ENCODE measurements at places on chromosomes 16 and 17.

- DNase-seq, result no peak
Observed at GRCh38 chr16:60180609-60181008, 1446.5 kb upstream of the GOT2 start.

DNA sequence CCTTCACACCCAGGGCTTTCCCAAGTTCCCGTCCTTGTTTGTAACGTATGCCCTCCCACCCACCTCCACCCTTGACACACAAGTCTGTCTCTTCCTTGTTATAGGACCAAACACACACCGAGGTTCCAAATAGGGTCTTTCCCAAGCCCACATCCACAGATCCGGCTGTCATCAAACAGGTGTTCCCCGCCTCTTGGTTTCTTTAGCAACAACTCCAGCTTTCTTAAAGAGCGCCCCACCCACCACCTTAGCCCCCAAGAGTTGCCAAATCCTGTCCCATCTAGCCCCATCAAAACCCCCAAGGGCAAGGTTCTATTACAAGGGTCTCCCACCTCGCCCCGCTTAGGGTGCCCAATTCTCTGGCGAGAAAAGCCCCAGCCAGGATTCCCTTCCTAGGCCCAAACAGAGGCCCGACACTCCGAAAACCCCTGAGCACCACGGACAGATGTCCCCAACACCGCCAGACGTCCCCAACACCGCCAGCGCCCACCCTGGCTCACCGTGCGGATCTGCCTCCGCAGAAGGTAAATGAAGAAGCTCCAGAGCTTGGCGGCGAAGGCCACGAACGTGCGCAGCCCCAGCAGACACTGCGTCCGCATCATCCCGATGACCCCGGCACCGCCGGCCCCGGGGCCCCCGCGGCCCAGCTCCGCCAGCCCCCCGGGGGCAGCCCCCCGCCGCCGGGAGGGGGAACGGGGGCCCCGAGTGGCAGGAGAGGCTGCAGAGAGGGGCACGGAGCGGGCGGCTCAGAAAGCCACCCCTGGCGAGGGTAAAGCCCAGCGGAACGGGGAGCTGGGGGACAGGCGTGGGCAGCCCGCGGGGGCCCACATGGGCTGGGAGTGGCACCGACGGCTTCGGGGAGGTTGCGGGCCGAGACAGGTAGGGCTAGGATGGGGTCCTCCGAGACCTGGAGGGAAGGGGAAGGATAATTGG is 573 bp downstream of the CTDNEP1 start:
- DNase-seq, result no peak

GRCh38 chr16:4591706-4592470 is 22.8 kb downstream of the UBALD1 start:
- DNase-seq, result no peak

DNA sequence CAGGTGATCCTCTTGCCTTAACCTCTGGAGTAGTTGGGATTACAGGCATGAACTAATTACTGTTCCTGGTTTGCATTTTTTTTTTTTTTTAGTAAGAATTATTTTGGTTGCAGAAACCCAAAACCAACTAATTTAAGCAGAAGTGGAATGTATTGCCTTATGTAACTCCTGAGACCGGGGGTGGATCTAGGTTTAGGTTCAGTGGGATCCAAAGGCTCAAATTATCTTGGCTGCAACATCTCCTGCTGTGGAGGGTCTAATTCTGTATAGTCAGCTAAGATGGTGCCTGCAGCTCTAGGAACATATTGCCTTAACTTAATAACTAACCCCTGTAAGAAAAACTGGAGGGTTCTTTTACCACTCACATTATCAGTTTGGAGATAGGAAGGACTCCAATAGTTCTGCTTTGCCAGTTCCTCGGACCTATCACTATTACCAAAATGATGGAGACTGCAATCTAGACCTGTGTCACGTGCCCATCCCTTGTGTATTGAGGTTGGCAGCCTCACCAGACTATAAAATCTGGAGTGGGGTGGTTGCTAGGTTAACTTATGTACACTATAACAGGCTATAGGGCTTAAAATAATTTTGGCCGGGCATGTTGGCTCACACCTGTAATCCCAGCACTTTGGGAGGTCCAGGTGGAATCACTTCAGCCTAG is 8.5 kb downstream of the SNTB2 start:
- DNase-seq, result no peak
